Stomach (tissue), 19 donors: ENCODE measurements at places on chromosomes 5 and 9. TPM values are rescaled to one million over a fixed set of nuclear protein-coding genes. Genes with fewer than 3 reads are reported as not detected.

DNA sequence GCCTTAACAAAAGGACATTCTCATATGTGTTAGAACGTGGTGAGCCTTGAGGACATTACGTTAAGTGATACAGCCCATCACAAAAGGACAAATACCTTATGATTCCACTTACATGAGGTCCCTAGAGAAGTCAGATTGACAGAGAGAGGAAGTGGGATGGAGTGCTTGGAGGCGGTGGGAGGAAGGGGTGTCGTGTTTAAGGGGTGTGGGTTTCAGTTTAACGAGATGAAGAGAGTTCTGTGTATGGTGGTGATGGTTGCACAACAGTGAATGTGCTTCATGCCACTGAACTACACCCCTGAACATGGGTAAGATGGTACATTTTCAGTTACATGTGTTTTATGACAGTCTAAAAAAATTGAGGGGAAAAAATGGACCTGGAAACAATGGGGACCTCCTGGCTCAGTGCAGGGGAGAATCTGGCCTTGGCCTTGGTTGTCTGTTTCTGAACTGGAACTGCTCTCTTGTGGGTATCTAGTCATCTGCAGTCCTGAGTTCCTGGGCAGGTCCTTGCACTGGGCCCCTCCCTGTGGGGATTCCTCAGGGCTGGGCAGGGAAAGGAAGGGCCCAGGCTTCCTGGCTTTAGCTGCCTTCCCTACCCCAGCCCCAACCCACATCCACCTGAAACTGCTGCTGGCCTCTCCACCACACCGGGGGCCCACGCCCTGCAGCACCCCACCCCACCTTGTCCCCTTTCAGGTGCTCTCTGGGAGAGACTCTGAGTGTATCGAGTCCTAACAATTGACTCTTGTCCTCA lies 17.8 kb downstream of the LRRC8A start:
- no peak for DNase-seq

DNA sequence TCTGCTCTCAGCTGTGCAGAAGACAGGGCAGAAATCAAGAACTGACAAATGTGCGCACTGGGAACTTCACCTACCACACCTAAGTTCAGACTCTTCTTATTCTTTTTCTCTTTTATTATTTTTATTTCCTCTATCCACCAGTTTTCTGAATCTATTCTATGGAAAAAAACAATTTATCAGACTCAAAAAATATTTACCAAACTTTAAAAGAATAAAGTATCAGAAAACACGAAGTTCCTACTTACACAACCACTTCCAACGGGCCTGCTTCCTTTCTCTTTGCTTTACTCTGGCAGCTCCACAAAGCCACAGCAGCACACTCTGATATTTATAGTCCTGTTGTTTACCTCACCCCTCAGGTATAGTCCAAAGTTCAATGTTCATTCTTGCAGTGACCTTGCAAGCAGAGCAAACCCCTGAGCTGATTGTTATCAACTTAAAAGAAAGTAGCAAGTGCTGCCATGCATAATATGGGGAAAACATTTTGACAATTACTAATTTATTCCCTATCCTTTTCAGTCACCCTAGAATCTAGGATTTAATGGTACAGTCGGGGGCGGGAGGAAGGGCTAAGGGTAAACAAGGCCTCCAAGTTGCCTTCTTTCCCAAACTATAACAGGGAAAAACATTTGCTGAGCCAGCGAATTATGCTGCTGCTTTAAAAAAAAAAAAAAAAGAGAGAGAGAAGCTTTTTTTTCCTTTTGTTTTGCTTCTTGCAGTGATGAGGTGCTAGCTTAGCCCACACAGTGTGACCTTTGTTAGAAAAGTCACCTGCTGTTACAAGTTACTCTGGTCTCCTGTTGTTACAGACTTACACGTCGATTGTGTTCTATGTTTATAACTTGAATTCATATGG lies at the start of gene SELENOP:
TSS of gene SELENOP (minus strand) at position 302 of the 856 bp plus-strand sequence. CDS start 3,539 bp downstream, outside the sequence.
- peak; percentile 92 for DNase-seq

GRCh38 chr5:82523633-82524032 lies 245.5 kb upstream of the RPS23 start:
- DNase-seq = no peak

GRCh38 chr9:95148208-95148520 lies 169.3 kb downstream of the FANCC start:
- no peak for DNase-seq

DNA sequence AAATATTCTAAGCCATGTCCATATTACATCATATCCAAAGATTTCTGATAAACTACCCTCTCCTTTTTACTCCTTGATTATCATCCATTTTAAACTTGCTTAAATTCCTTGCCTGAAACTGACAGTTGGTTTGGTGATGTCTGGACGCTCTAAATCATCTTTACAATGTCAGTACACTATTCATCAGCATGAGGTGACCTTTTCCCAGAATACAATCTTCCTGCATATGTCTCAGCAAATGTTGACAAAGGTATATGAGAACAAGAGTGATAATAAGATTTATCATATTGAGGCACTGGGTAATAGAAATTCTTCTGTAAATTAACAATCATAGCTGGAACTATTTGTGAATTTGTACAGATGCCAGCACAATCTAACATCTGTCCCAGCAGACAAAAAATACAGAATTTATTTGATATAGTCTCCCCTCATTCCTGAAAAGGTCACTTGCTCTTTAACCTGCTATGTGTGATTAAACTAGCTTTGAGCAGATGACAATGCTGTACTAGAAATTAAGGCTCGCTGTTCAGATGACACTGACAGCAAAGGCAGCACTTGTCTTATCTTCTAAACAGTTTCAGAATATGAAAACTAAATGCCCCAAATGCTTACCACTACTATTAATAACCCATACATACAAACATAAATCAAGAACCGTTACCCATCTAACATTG lies 32.2 kb downstream of the COX7C start:
- DNase-seq = no peak

- no peak for DNase-seq
Observed at GRCh38 chr5:109199799-109200620, 209.8 kb downstream of the PJA2 start.

DNA sequence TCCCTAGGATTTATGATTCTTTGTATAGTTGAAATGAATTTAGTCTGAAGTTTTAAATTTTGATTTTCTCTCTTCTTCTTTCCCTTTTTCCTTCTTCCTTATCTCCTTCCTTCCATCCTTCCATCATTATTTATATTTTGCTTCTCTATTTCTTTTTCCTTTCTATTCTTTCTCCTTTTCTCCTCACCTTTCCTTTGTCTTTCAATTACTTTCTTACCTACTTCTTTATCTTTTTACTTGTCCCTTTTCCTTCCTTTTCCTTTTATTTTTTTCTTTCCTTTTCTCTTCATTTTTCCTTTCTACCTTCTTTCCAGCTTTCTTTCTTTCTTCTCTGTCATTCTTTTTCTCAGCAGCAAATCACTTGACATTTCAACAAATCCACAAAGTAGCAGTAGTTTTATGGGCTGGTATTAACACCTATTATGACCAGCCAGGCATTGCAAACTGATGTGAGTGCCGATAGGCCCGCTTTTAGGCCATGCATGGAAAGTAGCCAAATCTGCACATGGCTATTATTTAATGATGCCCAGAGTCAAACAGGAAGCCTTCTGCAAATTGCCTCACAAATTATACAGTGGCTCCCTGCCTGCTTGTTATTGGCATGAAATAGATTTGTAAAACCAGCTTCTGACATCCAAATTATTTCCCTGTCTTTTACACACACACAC lies 37.1 kb upstream of the NR3C1 start:
- DNase-seq = peak; percentile 48

- DNase-seq = no peak
Observed at GRCh38 chr5:132787076-132787475, 10.0 kb upstream of the SEPTIN8 start.

DNA sequence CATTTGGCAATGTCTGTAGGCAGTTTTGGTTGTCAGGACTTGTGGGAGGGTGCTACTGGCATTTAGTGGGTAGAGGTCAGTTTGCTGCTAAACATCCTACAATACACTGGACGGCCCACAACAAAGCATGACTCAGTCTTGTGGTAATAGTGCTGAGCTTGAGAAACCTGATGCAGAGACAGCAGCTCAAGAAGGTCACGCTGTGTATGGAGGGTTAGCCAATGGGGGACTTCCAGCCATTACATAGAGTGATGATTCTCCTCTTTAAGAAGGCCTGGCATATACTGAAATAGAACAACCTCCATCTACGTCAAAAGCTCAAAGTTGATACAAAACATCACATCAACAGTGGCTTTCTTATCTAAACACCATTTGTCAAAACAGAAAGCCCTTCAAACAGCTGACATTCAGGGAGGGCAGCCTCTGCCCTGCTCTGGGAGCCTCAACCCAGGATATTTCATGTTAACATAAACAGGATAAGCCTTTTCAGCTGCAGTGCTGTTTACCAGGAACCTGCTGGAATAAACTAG lies 143.0 kb downstream of the GPBP1 start:
- no peak for DNase-seq

GRCh38 chr9:111179577-111179976 lies 141.3 kb upstream of the LPAR1 start:
- DNase-seq = no peak

DNA sequence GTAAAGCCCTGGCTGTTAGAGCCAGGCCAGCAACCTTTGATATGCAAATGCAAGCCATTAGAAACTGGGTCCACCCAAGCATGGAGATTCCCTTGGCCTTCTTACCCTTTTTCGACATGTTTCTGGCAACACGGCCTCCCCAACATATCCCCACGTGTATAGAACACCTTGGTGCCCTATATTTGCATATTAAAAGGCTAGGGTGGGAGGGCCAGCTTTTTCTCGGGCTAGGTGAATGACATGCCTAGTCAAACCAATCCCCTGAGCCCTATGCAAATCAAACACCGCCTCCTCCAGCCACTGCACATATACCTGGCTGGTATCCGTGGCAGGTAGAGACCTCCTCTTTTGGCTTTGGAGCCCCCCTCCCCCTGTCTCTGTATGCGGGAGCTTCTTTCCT lies 55.6 kb upstream of the ZFR start:
- DNase-seq = no peak

- no peak for DNase-seq
Observed at GRCh38 chr5:126682856-126683255, 82.1 kb downstream of the PHAX start.

DNA sequence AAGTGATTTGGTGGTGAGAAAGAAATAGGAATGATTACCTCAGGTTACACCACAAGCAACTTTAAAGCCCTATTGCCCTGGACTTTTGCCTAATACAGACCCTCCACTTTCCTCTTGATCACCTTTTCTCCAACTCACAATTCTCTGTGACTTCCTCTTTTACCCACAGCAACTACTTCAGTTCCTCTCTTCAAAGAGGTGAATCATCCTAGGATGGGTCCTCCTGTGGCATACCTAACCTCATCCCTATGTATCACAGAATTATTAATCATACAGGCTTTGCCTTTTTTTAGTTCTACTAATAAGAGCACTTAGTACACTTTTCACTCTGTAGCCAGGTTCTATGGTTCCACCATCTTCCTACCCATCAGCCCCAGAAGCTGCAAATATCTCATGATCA lies 19.6 kb upstream of the INSL6 start:
- DNase-seq = no peak

DNA sequence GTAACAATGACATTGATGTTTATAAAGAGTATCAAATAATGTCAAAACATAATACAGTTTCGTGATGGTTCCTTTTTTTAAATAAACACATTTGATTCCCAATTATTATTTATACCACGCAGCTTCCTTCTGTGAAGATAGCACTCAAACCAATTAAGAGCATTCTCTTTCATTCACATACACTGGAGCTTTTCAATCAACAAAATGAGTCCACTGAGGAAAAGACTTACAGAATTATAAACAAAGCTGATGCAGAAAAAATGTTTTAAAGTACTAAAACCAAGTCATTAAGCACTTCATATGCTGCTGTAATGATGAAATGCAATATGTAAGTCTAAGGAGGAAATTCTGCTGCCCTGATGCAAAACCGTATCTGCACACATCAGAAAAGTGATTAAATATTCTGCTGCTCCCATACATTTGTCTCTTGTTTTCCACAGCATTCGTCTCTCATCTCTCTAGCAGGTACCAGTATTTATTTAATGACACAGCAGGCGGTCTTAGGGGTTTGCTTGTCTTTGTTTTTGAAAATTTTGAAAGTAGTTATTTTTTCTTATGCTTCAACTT lies 147.1 kb downstream of the CDH10 start:
- no peak for DNase-seq

DNA sequence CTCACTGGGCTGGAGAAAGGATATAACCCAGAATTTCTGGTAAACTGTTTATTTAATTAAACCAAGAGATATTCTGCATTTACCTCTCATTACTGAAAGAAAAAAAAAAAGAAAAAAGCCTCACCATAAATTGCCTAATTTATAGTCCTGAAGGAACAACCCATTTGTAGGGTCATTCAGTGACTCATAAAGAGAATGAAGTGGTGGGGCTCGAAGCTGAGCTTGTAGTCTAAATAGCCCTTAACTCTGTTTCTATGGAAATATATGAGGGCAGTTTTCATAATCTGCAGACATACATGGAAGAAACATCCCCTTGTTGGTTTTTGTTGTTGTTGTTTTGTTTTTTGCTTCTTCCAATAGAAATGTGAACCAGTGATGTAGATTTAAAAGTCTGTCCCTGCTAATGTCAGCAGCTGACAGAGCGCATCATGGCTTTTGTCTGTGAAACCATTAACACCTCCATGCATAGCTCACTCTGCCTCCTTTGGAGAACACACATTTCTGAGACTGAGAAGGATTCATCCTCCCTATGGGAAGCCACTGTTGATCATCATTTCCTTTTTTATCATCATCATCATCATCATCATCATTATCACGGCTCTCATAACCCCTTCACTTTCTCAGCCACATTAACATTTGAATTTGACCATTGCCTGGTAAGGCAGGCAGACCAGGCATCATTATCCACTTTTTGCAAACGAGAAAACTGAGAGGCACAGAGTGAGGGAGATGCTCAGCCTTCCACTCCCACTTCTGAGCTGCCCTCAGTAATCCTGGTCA lies 67.9 kb upstream of the SAP30L start:
- no peak for DNase-seq

The AJM1 gene
- polyA plus RNA-seq = 1.5 TPM

The CCNJL gene
- polyA plus RNA-seq = 2.4 TPM

The MCC gene
- 4.9 TPM for polyA plus RNA-seq

The SYK gene
- 7.2 TPM for polyA plus RNA-seq

The PGM5 gene
- polyA plus RNA-seq = 11.9 TPM

The SLC34A3 gene
- polyA plus RNA-seq = not detected

The ACOT12 gene
- polyA plus RNA-seq = not detected

The ZNF879 gene
- polyA plus RNA-seq = 1.9 TPM

The LCN1 gene
- polyA plus RNA-seq = not detected

The GLDC gene
- 3.7 TPM for polyA plus RNA-seq
